ENCODE measurements at places on chromosomes 2 and 18.

DNA sequence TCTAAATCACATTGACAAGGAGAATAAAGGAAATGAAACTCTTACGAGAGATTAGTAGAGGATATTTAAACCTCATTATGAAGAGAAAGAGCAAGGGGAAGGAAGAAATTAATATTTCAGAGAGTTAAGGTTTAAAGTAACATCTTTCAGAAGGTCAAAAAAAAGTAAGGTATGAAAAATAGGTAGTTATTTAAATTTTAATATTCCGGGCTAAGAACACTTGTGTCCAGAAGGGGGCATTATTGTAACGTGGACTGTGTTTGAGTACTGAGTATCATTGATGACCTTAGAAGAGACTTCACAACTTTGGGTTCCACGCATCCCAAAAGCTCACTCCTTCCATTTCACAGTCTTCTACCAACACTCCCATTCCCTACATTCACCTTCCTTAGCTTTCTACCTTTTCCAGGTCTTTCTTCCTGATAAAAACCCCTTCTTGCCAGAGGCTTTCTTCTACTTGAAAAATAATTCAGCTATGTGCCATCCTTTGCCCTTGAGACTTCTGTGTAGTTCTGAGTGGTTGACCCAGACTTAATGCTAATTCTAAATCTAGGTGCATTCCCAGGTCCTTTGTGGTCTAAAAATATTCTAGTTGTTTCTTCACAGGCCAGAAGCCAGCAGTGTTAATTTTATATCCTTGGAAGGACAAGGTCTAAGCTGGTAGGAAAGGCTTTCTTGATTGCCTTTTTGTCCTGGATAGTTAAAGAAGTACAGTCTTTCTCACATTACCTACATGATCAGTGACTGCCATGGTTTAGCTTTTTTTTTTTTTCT is 16.5 kb downstream of the DYNC1I2 start:
- DNase-seq, result no peak

- no peak for DNase-seq
These were observed 43.0 kb downstream of the WDSUB1 start for GRCh38 chr2:159243529-159243928.

- no peak for DNase-seq
These were observed 1.2 kb downstream of the ME2 start for GRCh38 chr18:50880119-50880465.

GRCh38 chr2:239058766-239059165 is 210.9 kb downstream of the TWIST2 start:
- DNase-seq, result no peak

GRCh38 chr2:136223274-136223673 is 105.3 kb upstream of the CXCR4 start:
- DNase-seq, result no peak

Measured in hindlimb muscle (tissue), 1 donor.